Astrocyte of the hippocampus (primary cell): ENCODE measurements at places on chromosomes 11 and 22.

GRCh38 chr11:34475656-34476055 is 36.9 kb downstream of the CAT start:
- peak; percentile 58 for DNase-seq

DNA sequence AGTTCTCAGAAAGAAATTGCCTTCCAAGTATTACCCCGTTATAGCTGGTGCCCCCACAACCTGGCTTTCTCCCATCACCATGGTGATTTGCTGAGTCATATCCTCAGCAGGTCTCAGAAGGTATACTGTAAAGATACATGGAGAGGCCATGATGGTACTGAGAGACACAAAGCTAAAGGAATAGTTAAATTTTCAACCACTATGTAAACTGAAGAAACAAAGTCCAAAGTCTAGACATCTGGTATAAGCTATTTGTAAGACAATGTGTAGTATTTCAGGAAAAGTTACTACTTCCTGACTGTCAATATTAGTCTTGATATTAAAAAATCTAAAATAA is 377.1 kb downstream of the DCDC1 start:
- DNase-seq = no peak

- DNase-seq = no peak
Measured at GRCh38 chr11:27437829-27438594, 34.6 kb downstream of the LGR4 start.

- DNase-seq = no peak
Measured at GRCh38 chr22:38981005-38981991, 849 bp upstream of the APOBEC3B start.

DNA sequence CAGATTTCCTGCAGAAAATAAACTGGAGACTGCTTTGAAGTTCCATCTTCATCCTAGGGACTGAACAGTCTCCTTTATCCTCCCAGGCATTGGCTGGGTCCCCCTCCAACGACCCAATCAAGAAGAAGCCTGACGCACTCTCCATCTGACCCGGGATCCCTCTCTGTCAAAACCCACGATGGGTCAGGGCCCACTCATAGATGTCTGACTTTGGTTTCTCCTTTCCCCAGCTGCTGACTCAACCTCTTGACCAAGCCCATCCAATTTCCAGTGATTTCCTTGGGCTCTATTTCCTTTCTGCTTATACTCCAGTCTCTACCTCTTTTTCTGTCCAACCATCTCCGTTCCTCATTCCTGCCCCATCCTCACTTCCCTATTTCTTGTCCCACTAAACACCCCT is 189.7 kb downstream of the MIAT start:
- no peak for DNase-seq
